ENCODE measurements at places on chromosomes 12 and 14. TPM values are rescaled to one million over a fixed set of nuclear protein-coding genes. Genes with fewer than 3 reads are reported as not detected.

Gene COCH
- total RNA-seq, result 4.2 TPM

Gene PAH
- total RNA-seq, result not detected

Gene PRIM1
- 25.0 TPM for total RNA-seq

Gene EEF1AKMT3
- total RNA-seq, result 9.3 TPM

Gene IKZF4
- total RNA-seq, result 1.0 TPM

Gene SLC35F4
- total RNA-seq, result not detected

Measured in PC-3 (cell line).